ENCODE measurements at places on chromosomes 13 and 19. TPM values are rescaled to one million over a fixed set of nuclear protein-coding genes. Genes with fewer than 3 reads are reported as not detected.

The ATP12A gene
- not detected for total RNA-seq

The PLEKHA4 gene
- 14.4 TPM for total RNA-seq

The COX7A1 gene
- total RNA-seq, result 143 TPM

The PLPPR3 gene
- total RNA-seq, result not detected

The GNA15 gene
- not detected for total RNA-seq

The CD209 gene
- total RNA-seq, result not detected
